ENCODE measurements at places on chromosomes 5 and 9.
A peak's percentile ranks its signal among the peaks of the same experiment; 100 is the strongest.

- DNase-seq = no peak
Measured at GRCh38 chr9:133340916-133341315, 4.9 kb upstream of the SURF6 start.

GRCh38 chr5:99025298-99026045 lies 96.7 kb upstream of the CHD1 start:
- no peak for DNase-seq

- no peak for DNase-seq
Measured at GRCh38 chr9:124088476-124088837, 76.9 kb downstream of the LHX2 start.

GRCh38 chr5:92552206-92553160 lies 1028.5 kb downstream of the NR2F1-AS1 start:
- DNase-seq = peak; percentile 99

DNA sequence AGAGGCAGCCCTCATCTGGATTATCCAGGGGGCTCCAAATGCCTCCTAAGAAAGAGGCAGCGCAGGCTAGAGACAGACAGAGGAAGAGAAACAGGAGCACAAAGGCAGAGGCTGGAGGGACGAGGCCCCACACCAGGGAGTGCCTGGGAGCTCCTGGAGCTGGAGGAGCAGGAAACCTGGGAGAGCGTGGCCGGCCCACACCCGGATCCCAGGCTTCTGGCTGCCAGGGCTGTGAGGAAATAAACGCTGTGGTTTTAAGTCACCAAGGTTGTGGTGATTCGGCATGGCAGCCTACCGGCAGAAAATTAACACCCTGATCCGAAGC lies 165.5 kb downstream of the OLFM1 start:
- no peak for DNase-seq

GRCh38 chr5:76689321-76690036 lies 26.4 kb upstream of the F2R start:
- peak; percentile 88 for DNase-seq

GRCh38 chr5:540906-541538 lies 16.8 kb upstream of the SLC9A3 start:
- DNase-seq = no peak

GRCh38 chr9:21796768-21797167 lies 5.7 kb upstream of the MTAP start:
- no peak for DNase-seq

DNA sequence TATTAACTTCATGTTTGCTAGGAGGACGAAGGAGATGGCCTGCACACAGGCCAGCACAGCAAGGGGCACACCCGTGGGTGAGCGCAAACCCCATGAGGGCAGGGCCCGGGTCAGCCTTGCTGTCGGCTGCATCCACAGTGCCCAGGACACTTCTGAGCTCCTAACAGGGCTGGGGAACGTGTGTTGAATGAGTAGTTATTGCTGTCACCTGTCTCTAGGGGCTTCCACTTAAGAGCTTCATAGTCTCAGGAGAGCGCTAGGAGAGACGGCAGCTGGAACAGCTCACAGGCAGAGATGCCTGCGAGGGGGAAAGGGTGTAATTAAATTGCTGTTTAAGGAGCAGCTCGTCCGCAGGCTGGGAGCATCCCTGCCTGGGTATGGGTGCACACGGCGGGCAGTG lies 91.4 kb upstream of the NEURL1B start:
- no peak for DNase-seq

GRCh38 chr5:93598091-93599000 lies 15.3 kb downstream of the NR2F1 start:
- no peak for DNase-seq

DNA sequence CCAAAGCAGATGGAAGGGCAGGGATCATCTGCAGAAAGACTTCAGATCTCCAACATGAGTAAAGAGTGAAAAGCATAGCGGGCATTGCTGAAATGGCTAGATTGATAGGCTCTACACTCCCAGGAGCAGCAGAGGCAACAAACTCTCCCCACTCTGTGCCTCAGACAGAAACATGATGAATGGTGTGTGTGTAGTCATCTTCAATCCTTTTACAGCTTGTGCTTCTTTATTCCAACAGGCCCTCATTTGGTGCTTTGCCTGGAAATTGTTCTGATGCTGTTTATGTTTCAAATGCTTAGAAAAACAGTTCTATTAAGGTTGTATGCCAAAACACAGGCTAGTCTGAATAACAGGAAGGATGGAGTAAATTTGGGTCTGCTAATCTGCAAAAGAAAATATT lies 176.2 kb downstream of the DMRTA1 start:
- no peak for DNase-seq

DNA sequence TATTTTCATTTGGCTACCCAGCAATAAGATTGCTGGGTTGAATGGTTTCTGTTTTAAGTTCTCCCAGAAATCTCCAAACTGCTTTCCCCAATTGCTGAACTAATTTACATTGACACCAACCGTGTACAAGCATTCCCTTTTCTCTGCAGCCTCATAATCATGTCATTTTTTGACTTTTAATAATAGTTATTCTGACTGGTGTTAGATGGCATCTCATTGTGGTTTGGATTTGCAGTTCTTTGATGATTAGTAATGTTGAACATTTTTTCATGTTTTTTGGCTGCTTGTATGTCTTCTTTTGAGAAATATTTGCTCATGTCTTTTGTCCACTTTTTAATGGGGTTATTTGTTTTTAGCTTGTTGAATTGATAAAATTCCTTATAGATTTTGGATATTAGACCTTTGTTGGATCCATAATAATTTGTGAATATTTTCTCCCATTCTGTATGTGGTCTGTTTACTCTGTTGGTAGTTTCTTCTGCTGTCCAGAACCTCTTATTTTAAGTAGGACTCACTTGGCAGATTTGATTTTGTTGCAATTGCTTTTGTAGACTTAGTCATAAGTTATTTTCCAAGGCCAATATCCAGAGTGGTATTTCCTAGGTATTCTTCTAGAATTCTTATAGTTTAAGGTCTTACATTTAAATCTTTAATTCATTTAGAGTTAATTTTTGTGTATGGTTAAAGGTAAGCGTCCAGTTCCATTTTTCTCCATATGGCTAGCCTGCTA lies 793.7 kb downstream of the BRINP1 start:
- DNase-seq = no peak

DNA sequence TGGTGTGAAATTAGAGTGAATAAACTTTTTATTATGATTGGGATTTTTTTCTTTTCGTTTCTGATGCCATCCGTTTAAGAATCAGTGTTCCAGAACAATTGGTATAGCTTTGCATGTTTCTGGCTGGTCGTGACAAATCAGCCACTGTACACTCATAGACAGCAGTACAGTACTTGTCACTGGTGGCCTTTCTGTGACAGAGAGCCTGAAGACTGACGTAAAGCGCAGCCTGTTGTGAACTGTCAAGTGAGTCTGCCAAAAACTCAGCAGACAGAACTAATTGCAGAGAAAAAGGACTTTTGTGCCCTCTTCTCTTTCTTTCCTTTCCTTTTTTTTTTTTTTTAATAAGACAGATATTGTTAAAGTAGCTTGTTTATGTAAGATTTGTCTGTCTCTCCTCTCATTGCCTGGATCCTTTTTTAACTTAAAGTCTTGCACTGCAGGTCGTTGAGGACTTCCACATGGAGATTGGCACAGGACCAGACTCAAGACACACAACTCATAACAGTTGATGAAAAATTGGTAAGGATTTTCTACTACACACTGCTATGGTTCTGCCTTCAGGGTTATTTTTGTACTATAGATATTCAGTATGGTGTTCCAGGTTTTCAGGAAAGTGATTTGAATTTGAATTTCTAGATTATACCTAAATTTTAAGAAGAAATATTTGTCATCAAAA lies 42.7 kb downstream of the NDUFS4 start:
- no peak for DNase-seq

DNA sequence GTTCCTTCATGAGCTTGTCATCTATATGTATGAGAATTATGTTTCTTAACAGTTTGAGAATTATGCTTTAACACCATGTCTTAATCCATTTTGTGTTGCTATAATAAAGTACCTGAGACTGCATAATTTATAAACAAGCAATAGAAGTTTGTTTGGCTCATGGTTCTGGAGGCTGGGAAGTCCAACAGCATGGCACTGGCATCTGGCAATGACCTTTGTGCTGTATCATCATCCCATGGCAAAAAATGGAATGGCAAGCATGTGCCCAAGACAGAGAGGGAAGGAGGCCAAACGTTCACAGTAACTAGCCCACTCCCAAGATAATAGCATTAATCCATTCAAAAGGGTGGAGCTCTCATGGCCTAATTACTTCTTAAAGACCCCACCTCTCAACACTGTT lies 67.6 kb downstream of the MTX3 start:
- DNase-seq = no peak

DNA sequence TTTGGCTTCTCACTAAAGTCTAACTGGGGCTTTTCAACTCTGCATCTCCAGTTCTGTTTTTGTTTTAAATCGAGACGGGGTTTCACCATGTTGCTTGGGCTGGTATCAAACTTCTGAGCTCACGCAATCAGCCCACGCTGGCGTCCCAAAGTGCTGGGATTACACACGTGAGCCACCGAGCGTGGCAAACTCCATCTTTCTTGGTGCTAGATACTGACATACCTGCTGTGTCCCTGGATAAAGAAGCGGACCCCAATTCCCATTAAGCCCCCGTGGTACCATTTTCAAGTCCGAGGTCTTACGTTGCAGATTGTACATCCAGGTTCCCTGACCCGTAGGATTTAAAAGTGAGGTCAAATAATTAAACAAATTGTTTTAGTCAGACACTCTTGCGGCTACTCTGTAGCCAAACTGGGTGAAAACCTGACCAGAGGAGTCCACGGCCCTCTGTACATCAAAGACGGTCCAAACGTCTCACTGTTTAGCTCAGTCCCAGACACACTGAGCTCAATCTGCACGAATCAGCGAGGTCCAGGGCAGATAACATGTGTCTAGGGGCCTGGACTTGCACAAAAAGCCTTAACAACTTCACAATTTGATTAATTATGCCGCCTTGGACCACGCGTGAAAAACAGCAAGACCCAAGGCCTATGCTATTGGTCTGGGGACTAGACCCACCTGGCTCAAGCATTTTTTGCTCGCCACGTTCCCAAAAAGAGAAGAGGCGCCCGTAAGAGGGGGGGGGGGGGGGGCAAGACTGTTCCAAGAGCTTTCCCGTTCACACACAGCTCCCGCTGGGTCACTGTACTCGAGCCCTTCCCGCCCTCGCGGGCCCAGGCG lies 727 bp upstream of the DNAJA1 start:
- DNase-seq = no peak

GRCh38 chr5:56175488-56175887 lies 57.6 kb downstream of the ANKRD55 start:
- DNase-seq = peak; percentile 42

DNA sequence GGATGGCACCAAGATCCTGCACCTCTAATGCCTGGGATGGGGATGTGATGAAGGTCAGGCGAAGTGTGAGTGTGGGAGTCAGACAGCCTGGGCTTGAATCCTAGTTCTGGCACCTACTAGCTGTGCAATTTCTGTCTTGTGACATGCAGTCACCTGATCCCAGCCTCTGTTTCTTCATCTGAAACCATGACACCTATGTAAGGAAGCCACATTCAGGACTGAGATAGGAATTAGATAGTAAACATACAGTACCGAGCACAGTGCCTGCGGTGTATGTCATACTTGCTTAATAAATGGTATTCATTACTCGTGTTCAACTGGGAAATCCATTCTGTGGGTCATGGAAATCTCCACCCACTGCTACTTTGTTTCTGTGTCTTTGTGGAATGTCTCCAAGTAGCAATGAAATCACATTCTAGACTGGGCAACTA lies 140.6 kb upstream of the STC2 start:
- DNase-seq = no peak

DNA sequence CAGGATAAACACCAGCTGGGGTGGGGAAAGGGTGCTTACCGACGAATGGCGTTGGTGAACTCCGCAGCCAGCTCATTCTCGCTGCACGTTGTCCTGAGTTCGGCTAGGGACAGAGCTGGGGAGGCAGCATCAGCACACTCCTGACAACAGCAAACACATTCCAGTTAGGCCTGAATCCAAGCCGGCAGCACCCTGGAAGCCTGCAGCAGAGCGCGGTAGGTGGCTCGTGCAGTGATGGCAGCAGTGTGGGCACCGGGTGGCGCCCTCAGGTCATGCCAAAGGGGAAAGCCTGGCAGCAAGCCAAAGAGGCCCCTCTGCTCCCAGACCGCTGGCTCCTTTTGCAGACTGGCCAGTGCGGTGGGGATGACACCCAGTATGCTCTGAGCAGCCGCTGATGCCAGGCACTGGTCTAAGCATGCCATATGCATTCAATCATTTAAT lies 66.9 kb downstream of the DCP2 start:
- DNase-seq = no peak
